Activated CD4-positive, alpha-beta T cell treated with anti-CD3 and anti-CD28 coated beads, Interleukin-2, amount 50 U/mL, for 1 hour (primary cell): ENCODE measurements at places on chromosomes 4 and X.

DNA sequence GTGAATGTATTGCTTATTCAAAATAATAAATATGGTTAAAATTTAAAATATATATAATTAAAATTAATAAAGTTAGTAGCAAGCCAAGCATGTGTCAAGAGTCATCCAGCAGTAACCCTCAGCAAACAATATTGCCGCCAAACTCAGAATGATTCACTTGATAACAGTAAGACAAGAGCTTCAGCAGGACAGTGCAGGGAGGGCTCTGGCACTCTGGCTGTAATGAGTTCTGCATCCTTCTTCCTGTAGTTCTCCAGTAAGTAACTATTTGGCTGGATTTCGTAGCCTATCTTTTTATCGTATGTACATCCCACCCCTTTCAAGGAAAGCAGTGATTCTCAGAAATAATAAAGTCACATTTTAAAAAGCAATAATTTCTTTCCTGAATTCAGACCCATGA is 17.6 kb downstream of the OTUD6A start:
- DNase-seq, result no peak

DNA sequence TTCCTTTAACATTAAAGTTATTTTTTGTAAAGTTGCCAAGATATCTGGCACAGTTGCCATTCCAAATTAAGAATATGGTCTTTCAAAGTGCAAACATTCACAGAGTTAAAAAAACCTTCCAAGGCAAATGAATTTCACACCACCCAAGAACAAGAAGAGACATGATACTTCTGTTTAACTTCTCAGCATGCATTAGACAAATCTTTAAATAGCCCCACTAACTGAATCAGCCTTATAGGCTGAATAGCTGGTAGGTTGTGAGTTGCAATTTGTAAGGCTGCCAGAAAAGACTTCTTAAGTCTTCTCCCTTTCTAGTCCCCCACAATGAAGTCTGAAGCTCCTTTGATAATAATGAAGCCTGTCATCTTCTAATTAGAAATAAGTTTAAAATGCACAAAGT is 95.6 kb downstream of the MAPK10 start:
- no peak for DNase-seq

DNA sequence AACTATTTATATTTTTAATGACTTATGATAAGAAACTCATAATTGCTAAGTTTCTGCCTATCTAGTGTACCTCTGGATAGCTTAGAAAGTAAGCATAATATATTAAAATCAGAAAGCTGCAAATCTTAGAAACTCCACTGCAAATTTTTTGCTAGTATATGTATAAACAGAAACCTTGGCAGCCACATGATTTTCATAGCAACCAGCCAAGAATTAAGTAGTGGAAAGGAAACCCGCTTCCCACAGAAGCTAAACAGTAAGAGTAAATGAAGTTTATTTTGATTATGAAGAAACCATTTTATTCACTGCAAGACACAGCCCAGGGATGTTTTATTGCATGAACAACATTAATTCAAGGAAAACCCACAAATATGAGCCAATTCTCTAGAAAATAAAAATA is 872.5 kb upstream of the ADGRL3 start:
- no peak for DNase-seq

DNA sequence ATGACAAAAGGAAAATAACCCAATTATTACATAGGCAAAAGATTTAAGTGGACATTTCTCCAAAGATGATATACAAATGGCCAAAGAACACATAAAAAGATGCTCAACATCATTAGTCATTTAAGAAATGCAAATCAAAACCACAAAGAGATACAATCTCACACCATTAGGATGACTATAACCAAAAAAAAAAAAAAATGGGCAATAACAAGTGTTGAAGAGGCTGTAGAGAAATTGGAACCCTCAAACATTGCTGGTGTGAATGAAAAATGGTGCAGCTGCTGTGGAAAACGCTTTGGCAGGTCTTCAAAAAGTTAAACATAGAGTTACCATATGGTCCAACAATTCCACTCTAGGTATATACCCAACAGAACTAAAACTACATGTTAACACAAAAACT is 5.6 kb upstream of the PRDX4 start:
- DNase-seq, result no peak

- no peak for DNase-seq
Observed at GRCh38 chr4:23631255-23631950, 258.4 kb downstream of the PPARGC1A start.

DNA sequence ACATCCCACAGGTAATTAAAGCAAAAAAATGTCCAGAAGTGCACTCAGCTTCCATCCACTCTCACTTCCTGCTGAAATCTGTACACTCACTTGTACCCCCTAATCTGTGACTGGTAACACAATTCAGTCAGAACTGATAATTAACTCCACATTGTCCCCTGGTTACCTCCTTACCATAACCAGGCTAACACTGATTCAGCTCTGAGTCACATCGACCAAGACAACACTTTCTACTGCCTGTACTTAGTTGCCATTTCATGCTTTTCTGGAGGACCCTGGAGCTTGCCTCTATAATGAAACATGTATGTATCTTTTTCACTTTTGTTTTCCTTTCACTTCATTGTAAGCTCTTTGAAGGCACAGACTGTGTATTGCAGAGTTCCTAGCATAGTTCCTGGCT is 130.9 kb upstream of the GABRG1 start:
- no peak for DNase-seq

GRCh38 chr4:151315212-151315886 is 10.1 kb downstream of the SH3D19 start:
- DNase-seq, result no peak
